ENCODE measurements at places on chromosomes 5 and 9. TPM values are rescaled to one million over a fixed set of nuclear protein-coding genes. Genes with fewer than 3 reads are reported as not detected.

Gene TEX48
- total RNA-seq = not detected

- DNase-seq = no peak
These were observed 31.4 kb upstream of the UNC5A start for GRCh38 chr5:176778921-176779465.

DNA sequence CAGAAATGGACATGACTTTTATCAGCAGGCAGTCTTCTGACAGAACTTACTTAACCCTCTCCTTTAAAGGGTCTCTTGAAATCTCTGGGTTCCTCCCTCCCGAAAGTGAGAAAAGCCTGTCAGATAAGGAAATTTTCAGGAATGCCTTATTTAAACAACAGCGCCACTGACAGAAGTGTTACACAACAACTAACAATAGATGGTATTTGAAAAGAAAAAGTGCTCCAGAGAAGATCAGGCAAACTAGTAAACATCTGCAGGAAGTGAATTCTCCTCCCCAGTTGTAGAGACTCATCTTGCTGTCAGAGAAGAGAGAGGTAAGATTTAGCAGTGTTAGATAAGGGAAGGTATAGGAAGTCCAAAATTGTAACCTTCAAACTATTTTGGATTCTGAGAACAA, 107.2 kb upstream of the NFIL3 start:
- DNase-seq = no peak

DNA sequence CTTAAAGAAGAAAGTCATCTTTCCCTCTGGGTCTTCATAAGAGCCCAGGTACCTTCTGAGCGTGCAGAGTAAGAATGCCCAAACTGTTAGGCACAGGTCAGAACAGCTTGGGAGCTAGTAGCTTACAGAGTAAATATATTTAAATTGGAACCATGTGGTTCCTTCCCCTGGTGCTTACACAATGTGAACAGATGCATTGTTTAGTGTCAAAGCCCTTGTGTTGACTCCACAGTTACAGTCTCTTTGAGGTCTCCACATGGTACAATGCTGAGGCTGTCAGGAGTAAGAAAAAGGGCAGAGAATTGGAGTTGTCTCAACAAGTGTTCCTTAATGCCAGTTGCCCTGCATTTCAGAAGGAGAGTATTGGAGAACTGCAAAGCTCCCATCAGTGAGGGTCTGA, 188.5 kb downstream of the PAPPA start:
- DNase-seq = no peak

DNA sequence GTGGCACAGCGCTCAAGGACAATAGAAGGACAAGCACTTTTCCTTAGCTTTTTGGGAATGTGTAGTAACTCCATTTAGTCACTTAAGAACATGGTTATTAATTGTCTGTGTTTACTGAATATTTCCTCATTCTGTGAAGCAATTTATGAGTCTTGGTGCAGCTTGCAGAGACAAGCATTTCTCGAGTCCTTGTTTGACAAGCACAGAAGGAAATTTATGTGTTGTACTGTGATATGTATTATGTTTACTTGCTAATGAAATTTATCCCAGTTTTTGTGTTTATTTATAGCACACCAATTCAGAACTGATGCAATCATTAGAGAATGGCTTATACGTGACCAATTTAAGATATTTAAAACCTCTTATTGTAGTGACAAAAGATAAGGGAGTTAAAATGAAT, 168.6 kb downstream of the PRELID2 start:
- no peak for DNase-seq

- no peak for DNase-seq
These were observed 33.1 kb upstream of the RAPGEF1 start for GRCh38 chr9:131772940-131773339.

GRCh38 chr5:26553079-26553478, 485.3 kb downstream of the CDH9 start:
- DNase-seq = peak; percentile 85
